ENCODE measurements at places on chromosomes 6 and 20. TPM values are rescaled to one million over a fixed set of nuclear protein-coding genes. Genes with fewer than 3 reads are reported as not detected.

C4B gene
- 5.0 TPM for total RNA-seq

EDN1 gene
- total RNA-seq = not detected

SSTR4 gene
- total RNA-seq = not detected

PNPLA1 gene
- total RNA-seq = not detected

ACSS1 gene
- total RNA-seq = 5.8 TPM

HSF2 gene
- 18.9 TPM for total RNA-seq

NCOA6 gene
- 30.7 TPM for total RNA-seq

GRCh38 chr6:105991561-105992314 lies 94.4 kb upstream of the PRDM1 start:
- peak overlapping the region; percentile 92 for H3K4me3 ChIP-seq
- H3K27ac ChIP-seq = peak overlapping the region; percentile 74
- H3K36me3 ChIP-seq = peaks cover 5% of the 10 kb centered on the region
- H3K27me3 ChIP-seq = peaks cover 57% of the 10 kb centered on the region
- H3K4me1 ChIP-seq = peaks cover 32% of the 10 kb centered on the region

- H3K27ac ChIP-seq = no peak overlapping the region
- H3K4me1 ChIP-seq = peaks cover 15% of the 10 kb centered on the region
- H3K4me3 ChIP-seq = no peak overlapping the region
- H3K36me3 ChIP-seq = no peaks in the 10 kb centered on the region
These were observed 68.6 kb upstream of the RALGAPA2 start for GRCh38 chr20:20781029-20781428.

DNA sequence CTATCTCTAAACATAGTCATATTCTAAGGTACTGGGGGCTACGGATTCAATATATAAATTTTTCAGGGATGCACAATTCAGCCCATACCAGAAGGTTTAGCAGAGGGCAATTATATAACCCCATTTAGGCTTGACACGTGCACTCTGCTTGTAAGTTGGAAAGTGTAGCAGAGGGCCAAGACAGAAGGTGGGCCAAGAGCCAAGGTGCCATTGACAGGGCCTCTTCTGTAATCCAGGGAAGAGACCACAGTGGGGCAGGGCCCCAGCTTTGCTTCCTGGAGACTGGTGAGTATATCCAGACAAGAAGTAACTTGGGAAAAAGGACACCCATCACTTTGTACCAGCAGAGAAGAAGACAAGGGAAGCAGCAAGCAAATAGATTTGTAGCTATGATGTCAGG lies 672.4 kb upstream of the MARCKS start:
- H3K4me1 ChIP-seq = no peaks in the 10 kb centered on the region
- DNase-seq = no peak
- H3K27ac ChIP-seq = no peak overlapping the region
- H3K4me3 ChIP-seq = no peak overlapping the region
- H3K36me3 ChIP-seq = no peaks in the 10 kb centered on the region

DNA sequence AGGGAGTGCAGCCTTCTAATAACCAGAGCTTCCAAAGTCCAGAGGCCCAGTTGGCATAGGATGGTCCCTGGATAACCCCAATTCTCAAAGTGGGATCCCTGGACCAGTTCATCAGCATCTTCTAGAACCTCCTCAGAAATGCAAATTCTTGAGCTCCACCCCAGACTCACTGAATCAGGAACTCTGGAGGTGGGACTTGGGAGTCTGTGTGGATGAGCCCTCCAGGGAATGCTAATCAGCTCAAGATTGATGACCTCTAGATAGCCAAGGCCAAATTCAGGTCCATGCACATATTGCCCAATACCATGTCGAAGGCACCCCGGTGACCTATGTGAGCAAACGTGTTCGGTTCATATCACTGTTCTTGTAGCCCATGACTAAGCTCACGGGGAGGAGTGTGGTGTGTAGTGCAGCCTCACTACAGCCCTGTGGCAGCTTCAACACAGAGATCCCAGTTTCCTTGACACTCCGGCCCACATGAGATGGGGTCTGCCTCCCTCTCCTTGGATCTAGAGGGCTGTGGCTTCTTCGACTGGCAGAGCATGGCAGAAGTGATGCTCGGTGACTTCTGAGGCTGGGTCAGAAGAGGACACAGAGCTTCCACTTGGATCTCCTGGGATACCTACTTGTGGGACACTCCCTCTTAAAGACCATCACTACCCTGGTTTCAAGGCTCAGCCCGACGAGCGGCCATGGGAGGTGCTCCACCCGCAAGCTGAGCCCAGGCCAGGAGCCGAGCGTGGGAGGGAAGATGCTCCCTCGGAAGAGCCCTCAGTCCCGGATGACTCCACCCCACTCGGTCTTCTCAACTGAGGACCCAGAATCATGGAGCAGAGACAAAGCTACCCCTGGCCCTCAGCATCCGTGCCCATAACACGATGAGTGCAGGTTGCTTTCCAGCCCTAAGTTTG lies 151.1 kb upstream of the CST7 start:
- no peaks in the 10 kb centered on the region for H3K36me3 ChIP-seq
- no peak for DNase-seq
- no peak overlapping the region for H3K27ac ChIP-seq
- peaks cover 5% of the 10 kb centered on the region for H3K27me3 ChIP-seq

- H3K4me1 ChIP-seq = peaks cover 16% of the 10 kb centered on the region
- H3K27ac ChIP-seq = no peak overlapping the region
These were observed 32.3 kb downstream of the KCNQ5 start for GRCh38 chr6:72654071-72654621.

DNA sequence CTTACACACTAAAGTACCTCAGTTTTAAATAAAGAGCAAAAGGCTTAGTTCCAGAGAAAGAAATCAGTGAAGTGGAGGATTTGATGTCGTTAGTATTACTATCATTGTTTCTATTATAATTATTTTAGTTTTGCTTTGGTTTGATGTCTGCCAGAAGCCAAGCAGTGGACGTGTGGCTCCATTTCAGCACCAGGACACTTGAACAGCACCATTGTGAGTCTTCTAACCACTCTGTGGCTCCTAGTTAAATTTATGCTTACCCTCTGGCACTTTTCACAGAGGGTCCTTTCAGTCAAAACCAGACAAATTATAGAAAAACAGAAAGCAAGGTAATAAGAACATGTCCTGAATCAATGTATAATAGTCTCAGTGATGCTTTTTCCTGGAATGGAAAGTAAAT lies 3.4 kb downstream of the COL9A1 start:
- DNase-seq = no peak
- H3K4me3 ChIP-seq = no peak overlapping the region
- H3K36me3 ChIP-seq = no peaks in the 10 kb centered on the region
- no peaks in the 10 kb centered on the region for H3K4me1 ChIP-seq
- H3K27ac ChIP-seq = no peak overlapping the region
- peaks cover 3% of the 10 kb centered on the region for H3K27me3 ChIP-seq

GRCh38 chr6:54697424-54697823 lies 149.1 kb upstream of the FAM83B start:
- no peak overlapping the region for H3K4me3 ChIP-seq
- H3K27me3 ChIP-seq = no peaks in the 10 kb centered on the region
- H3K4me1 ChIP-seq = no peaks in the 10 kb centered on the region
- DNase-seq = no peak
- no peak overlapping the region for H3K27ac ChIP-seq

DNA sequence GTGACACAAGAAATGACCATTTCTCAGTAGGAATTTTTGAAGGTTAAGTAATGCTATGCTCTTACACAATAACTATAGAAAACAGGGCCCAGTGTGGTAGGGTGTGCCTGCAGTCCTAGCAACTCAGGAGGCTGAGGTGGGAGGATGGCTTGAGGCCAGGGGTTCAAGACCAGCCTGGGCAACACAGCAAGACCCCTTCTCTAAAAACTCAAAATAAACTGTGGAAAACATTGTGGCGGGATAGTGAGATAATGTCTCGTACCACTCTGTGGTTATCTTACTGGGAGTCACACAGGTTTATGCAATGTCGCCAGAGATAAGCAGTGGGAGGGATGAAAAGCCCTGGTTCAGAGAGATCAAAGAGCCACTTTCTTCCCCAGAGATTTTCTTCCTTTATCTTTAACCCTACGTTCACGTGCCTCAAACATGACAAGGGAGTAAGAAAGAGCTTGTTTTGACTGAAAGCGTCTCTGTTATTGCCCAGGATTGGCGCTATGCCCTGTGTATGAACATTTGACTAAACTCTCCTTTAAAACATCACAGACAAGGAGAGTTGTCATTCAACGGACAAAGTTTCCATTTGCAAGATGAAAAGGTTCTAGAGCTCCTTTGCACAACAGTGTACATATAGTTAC lies 13.9 kb downstream of the GCM1 start:
- peaks cover 10% of the 10 kb centered on the region for H3K27me3 ChIP-seq
- no peaks in the 10 kb centered on the region for H3K4me1 ChIP-seq
- H3K4me3 ChIP-seq = no peak overlapping the region

DNA sequence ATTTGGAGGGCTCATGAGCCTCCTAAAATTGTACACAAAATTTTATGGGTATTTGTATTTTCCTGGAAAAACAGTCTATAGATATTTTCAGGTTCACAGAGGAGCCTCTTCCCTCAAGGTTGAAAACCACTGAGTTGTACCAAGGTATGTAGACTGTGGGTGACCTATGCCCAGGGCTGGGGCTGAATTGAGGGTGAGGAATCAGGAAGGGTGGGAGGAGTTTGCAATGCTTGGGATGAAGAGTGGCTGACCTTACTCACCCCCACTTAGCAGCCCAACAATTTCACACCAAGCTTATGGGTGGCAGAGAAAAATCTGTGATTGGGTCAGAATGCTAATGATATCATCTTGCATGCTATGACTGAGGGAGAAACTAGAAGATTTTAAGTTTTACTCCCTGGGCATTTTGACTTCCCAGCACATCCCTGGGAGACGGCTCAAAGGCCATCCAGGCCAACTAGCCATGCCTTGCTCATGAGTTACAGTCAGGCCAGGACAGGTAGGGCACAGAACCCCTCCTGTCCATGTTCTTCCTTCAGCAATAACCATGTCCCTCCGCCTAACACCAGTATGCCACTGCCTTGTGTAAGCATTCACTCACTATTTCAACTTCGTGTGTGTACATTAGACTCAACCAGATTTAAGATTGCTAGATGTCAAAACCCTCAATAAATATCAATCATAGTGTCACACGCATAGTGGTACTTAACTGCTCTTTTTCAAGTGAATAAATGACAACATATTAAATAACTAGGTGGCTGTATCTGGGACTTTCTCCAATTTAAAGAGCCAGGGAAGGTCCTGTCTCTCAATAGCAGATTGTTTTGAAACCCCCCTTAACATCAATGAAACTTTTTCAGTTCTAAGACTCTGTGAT lies 16.6 kb downstream of the ADTRP start:
- H3K36me3 ChIP-seq = no peaks in the 10 kb centered on the region
- H3K27me3 ChIP-seq = peaks cover 42% of the 10 kb centered on the region
- no peak for DNase-seq
- no peaks in the 10 kb centered on the region for H3K4me1 ChIP-seq
